Occipital lobe (tissue), 3 donors: ENCODE measurements at places on chromosomes 7 and 10. TPM values are rescaled to one million over a fixed set of nuclear protein-coding genes. Genes with fewer than 3 reads are reported as not detected.
A peak's percentile ranks its signal among the peaks of the same experiment; 100 is the strongest.

DNA sequence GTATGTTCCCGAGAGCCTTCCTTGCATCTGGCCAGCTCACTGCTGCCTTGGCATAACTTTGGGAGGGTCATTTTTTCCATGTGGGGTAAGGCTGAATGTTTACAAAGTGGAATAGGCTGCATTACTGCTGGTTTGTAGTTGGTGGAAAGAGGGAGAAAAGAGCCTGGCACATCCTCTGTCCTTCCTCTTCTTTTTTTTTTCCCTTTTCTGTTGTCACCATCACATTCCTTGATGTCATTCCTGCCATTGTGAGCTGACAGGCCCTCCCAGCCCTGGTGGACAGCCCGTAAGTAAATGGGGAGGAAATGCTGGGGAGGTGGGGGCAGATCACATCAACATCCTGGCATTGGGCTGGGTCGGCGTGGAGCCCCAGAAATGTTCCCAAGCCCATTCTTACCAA lies at the start of gene GARIN1A:
Gene GARIN1A (plus strand): TSS at position 301 of the 400 bp plus-strand sequence. CDS start 106 bp downstream, outside the sequence.
- DNase-seq = no peak

DNA sequence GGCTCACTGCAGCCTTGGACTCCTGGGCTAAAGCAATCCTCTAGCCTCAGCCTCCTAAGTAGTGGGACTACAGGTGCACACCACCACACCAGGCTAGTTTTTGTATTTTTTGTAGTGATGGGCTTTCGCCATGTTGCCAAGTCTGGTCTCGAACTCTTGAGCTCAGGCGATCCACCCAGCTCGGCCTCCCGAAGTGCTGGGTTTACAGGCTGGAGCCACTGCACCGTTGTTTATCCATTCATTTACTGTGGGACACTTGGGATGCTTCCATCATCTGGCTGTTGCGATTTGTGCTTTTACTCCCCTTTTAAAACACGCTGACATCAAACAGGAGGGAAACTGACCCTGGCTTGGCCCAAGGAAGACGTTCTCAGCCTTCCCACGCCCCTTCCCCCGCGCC lies 30.5 kb upstream of the SMARCD3 start:
- no peak for DNase-seq

TMEM139 gene
- total RNA-seq = 0.31 TPM

GRCh38 chr10:101216207-101217043 lies 12.8 kb downstream of the LBX1 start:
- DNase-seq = no peak

DNA sequence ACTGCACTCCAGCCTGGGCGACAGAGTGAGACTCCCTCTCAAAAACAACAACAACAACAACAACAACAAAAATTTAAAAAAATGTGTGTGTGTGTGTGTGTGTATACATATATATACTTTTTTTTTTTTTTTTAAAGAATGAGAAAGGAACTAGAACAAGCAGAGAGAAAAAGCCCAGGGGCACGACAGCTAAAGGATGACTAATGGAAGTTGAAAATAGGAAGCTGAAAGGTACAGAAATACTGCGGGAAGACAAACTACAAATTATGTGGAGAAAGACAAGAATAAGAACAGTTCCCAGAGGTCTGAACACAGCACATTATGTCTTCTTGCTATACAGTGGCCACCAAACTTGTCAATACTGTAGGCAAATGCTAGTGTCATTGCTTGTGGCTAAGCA lies 141.9 kb upstream of the PRSS1 start:
- DNase-seq = no peak

- no peak for DNase-seq
These were observed 172.4 kb upstream of the ZMIZ1 start for GRCh38 chr10:78896159-78896928.

DNA sequence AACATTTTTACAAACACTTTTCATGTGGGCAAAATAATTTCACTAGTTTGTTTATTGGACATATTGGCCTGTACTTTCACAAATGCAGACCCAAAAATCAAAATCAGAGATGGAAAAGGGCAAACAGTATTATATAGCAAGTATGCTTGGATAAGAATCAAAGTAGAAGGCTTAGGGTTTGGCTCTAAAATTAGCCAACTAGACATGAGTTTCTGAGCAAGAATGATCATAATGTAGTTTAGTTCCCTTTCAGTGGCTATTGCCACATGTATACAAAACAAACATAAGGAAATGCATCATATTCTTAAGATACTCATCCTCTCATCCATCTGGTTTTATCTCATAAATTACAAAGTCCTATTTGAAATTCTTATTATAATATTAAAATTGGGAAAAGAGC lies 132.5 kb downstream of the IMMP2L start:
- DNase-seq = no peak

PSMC2 gene
- total RNA-seq = 65.4 TPM

DNA sequence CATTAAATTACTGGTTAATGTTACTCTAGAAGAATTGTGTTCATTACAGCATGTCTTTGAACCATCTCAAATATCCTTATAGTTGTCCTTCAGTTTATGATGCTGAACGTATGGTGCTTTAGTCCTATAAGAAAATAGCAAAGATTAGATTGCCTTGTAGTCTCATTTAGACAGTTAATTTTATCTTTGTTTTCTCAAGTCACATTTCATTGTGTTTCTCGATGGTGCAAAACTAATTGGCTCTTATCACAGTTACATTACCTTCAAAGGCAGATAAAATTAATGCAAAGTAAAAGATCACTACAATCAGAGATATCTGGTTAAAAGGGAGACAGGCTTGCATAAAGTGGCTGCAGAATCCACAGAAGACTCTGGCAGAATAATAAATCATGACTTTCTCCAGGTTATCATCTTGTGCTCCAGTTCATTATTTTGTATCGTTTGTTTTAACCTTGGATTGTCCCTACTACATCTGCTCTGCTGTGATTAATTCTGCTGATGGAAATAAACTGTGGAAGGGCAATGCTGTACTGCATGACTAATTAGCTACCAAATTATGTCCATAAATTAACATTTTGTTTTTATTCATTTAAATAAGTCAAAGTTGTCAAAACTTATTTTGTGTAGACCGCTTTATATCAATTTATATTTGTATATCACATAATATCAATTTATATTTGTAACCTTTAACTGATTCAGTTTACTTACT lies 24.2 kb downstream of the PRPS1L1 start:
- DNase-seq = no peak

DNA sequence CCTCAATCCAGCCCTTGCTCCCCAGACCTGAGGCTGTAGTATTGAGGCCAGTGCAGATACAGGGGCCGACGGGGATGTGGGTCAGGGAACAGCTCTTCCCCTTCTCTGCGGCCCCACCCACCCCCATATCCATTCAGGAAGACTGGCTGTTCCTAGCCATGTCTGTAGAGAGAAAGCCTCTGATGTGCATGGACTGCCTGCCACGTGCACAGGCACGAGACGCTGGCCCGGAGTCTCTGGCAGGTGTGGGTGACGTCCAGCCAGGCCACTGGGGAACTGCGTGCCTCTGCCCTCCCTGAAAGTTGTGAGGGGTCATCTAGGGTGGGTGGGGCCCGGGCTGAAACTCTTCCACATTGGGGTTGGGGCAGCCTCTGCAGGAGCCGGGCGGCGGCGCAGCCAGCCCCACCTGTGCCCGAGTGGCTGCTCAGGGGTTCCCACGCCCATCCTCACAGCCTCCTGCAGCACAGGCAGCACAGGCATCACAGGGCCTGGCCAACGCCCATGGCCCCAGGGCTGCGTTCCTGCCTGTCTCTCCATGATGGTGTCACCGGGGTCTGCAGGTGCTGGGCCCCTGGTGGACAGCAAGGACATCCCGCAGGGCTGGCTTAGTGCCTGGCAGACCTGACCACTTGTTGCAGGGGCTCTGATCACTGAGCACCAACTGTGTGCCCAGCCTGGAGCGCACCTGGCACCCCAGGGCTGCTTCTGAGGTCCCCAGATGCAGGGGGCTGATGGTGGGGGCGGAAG lies 27.5 kb downstream of the MICALL2 start:
- no peak for DNase-seq

TUBAL3 gene
- total RNA-seq = not detected

- no peak for DNase-seq
These were observed 12.4 kb downstream of the PRKAG2 start for GRCh38 chr7:151864561-151864960.

DNA sequence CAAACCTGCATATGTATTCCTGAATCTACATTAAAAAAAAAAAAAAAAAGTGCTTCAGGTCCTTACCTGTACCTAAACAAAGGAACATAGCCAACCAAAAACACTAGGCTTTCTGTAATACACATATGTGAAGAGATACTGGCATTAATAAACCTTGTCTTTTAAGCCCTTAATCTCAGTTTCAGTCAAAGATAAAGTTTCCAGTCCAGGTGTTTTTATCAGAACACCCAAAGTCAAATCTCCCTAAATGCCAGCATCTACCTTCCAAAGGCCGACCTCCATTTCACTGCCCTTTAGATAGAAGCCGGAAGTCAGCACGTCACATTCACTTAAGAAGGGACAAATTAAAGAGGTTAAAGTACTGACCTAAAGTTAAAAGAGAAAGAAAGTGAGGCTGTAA lies 79.8 kb upstream of the NEBL start:
- DNase-seq = no peak

- peak; percentile 45 for DNase-seq
These were observed 48.7 kb upstream of the PPP1R3C start for GRCh38 chr10:91681361-91682276.

ABCB8 gene
- 24.3 TPM for total RNA-seq

DNA sequence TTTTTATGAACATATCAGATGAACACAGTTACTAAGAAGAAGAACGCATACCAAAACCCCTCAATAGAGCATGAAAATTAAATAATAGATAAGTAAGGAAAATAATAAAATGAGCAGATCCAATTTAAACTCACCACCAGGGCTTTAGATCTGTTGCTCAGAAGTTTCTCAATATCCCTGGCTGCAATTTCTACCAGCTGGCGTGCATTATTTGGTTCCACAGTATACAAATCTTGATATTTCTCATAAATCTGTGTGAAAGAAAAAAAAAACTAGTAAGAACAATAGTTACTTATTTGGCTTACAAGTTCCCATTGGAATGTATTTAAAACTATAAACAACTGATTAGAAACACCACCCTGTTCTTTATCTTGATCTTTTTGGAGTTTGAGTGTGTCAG lies 108.6 kb downstream of the CACNA2D1 start:
- DNase-seq = no peak

GRCh38 chr7:25855854-25856782 lies 295.9 kb upstream of the NFE2L3 start:
- no peak for DNase-seq

DNA sequence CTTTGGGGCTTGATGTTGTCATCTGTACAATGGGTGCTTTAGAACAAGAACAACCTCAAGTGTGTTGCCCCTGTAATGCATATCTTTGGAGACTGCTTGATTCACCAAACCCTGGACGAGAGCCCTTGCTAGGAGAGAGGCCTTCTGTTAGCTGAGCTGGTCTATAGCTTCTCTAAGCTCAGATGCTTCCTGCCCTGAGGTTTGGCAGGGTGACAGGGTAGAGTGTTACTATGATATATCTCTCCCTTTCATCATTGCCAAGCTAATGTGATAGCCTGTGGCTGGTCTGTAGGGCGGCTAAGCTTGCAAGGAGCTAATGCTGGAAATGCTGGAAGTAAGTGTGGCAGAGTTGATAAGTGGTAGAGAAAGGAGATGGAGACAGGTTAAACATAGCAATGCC lies 364.1 kb downstream of the RPS24 start:
- DNase-seq = no peak
